ENCODE measurements at places on chromosomes 3 and 15.

DNA sequence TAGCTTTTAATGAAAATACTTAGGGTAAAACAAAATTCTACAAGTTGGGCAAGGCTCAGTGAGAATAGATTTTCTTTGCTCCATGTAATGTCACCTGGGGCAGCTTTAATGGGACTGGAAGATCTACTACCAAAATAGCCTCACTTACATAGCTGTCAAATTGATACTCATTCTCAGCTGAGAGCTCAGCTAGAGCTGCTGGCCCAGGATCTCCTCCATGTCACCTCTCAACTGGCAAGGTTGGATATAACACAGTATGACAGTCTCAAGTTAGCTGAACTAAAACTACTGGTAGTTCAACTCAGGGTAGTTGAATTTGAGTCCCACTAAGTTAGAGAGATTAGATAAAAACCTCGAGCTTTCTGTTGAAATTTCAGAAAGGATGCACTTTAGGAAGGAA is 218.5 kb upstream of the PLSCR5 start:
- no peak for DNase-seq

GRCh38 chr3:7700539-7700938 is 801.1 kb upstream of the LMCD1 start:
- no peak for DNase-seq

- peak; percentile 4 for DNase-seq
Observed at GRCh38 chr3:58052373-58053273, 44.4 kb downstream of the FLNB start.

DNA sequence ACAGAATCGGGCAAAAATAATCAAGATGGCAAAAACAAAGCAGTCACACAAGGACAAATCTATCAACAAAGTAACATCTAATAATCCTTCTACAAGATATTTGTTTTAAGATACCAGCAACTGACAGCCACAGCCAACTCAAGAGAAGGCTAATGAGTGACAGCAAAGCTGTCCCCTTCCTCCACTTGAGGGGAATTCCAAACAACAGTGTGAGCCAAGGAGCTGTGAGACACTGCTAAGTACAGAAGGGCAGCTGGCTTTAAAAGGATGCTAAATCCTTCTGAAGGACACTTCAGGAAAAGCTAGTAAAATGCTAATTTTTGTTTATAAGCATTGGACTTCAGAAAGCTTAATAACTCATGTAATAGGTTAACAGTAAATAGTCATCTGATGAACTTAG is 120.3 kb upstream of the GOLGA8J start:
- DNase-seq = no peak

DNA sequence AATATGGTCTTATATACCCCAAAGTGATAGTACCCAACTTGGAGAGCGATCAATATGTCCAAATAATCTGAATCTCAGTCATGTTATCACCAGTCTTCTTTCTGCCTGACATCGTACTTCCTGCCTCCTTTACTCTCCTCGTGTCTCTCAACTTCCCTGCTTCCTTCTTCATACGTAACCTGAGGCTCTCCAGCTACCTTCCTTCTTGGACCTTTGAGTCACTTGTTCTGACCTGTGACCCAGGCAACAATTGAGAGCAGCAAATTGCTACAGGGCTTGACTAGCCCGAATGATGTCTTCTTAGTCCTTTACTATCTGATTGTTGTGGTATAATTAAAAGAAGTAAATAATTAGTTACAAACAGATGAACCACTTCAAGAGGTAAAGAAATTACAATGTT is 145.9 kb upstream of the MBNL1 start:
- DNase-seq = no peak

GRCh38 chr3:116302087-116302747 is 143.1 kb downstream of the LSAMP start:
- no peak for DNase-seq

GRCh38 chr3:107062787-107063186 is 314.5 kb upstream of the CCDC54 start:
- DNase-seq = no peak

GRCh38 chr15:31248951-31249350 is 77.7 kb upstream of the KLF13 start:
- DNase-seq = no peak

GRCh38 chr15:58369261-58369701 is 62.5 kb upstream of the LIPC start:
- no peak for DNase-seq

DNA sequence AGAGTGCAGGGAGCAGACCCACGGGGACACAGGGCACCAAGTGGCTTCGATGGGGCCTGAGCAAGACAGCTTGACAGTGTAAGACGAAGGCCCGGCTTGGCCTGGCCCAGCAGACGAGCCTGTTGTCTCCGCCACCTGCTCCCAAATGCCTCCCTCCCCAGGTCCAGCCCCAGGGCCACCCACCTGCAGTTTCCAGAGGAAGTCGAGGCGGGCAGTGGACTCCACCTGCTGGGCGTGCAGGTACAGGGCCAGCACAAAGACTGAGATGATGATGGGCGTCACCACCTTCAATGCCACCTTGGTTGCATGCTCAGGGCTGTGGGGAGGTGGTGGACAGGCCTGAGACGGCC is 94.1 kb downstream of the SEC22A start:
- no peak for DNase-seq

DNA sequence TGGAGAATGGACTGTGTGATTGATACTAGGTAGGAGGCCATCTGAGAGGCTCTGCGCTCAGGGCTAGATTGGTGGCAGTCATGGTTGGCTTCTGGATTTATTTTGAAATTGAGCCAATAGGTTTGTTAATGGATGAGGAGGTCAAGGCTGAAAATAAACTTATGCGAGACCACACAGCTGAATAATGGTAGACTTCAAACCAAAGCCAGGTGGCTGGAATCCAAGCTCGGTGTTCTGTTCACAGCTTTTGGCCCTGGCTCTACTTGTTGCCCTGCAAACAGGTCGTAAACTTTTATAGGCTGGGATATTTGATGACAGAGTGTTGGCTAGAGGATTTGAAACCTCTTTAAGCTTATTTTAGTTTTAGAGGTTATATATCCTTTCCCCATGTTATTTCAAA is 160.4 kb downstream of the CHL1 start:
- DNase-seq = no peak

DNA sequence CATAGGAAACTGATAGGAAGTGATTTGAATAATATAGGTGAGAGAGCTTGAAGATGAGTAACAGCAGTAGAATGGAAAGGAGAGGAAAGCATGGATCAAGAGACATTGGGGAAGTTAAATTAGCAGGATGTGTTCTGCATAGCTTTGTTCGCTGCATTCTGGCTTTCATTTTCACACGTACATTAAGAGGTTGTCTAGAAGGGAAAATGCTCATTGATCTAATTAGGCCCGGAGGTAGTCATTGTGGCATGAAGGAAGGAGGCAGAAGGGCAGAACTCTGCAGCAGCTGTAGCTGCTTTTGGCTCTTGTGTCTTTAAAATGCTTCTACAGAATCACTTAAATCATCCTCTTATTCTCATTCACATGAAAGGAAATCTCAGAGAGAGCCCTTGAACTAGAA is 40.3 kb downstream of the KCNAB1 start:
- DNase-seq = no peak

GRCh38 chr15:71596672-71597071 is 213.7 kb upstream of the NR2E3 start:
- no peak for DNase-seq

GRCh38 chr15:63826528-63826927 is 7.2 kb downstream of the HERC1 start:
- no peak for DNase-seq

DNA sequence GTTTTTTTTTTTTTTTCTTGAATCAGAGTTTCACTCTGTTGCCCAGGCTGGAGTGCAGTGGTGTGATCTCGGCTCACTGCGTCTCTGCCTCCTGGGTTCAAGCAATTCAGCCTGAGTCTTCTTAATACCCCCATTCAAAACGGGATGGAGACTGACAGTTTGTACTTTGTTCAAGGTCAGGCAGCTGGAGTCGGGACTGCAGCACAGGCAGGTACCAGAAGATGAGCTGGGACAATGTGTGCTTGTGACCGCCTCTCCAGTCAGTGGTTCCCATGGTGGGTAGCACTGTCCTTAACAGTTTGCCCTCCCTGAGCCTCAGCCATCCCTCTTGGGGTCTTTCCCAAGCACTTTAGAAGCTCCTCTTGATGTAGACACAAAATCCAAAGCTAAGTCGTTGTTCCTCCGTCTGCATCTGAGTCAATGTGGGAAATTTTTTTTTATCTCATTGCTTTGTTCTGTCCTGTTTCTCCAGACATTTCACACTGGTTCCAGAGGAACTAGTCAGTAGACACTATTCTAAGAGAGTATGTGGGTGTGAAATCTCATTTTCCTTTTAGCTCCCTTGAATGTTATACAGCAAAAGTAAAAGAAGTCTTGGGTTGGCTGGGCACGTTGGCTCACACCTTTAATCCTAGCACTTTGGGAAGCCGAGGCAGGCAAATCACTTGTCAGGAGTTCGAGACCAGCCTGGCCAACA is 5.3 kb upstream of the TTLL13 start:
- DNase-seq = no peak

GRCh38 chr3:182248349-182248880 is 536.7 kb downstream of the SOX2 start:
- no peak for DNase-seq

GRCh38 chr15:71281256-71281655 is 166.0 kb downstream of the THSD4 start:
- no peak for DNase-seq

DNA sequence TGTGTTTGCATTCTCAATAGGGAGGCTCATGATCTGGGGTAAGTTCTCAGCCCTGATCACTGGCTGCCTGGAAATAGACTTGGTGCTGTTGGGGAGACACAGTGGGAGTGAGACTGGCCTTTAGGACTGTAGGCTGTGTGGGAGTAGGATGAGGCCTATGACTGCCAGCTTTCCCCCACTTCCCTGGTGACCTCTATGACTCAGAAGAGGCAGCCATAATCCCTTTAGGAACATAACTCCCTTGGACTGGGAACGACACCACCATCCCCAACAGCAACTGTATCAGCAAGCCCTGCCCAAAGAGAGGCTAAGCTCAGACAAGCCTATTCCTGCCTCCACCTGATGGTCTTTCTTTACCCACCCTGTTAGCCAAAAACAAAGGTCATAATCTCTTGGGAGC is 91.3 kb downstream of the SUCNR1 start:
- DNase-seq = no peak

- DNase-seq = no peak
Observed at GRCh38 chr3:127753898-127754410, 68.4 kb downstream of the MGLL start.

DNA sequence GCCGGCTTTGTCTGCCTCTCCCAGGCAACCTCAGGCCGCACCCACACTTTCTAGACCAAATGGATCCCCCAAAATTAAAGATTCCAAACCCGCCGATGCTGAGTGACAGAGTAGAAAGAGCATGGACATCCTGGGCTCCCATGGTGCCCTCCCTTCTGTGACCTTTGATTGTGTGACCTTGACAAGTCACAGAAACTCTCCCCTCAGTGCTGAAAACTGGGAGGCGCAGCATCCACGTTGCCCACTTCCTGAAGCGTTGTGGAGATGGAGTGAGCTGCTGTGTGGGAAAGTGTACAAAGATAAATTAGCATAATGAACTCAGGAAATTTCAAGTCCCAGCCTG is 74.4 kb upstream of the MFGE8 start:
- DNase-seq = no peak
